Renal cortex interstitium (tissue), 15 donors: ENCODE measurements at places on chromosomes 7 and 10.

DNA sequence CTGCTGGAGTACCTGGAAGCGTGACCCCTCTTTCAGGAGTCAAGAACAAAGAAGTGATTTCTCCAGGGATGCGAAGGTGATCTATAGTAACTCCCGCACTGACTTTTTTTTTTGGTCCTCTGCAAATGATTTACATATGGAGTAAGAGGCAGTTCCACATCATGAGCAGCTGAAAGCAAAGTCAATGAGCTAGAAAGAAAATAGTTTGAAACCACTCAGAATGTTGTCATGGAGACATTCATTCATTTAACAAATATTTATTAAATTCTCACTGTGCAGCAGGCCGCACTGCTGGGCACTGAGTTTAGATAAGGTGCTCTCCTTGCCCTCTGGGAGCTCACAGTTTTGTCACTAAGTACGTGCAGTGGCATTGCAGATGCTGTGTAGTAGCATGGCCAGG, 206.7 kb downstream of the CAMK1D start:
- no peak for DNase-seq

DNA sequence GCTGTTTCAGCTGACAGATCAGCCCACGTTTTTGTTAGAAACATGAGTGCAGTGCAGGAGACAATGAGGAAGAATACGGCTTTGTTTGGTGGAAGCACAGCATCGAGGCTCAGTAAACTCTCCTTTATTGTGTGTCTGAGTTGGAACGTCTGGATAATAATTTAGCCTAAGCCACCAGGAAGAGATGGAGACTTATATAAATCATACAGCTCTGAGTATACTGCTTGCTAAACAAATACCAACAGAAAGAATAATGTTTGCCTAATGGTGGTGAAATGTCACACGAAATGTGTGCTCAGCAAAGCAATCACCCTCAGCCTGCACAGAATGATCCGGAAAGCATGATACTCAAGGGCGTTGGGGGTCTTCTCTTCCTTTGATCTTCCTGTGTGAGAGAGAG, 664.1 kb upstream of the ADARB2 start:
- no peak for DNase-seq

- DNase-seq, result no peak
Observed at GRCh38 chr10:91864744-91865143, 44.5 kb downstream of the FGFBP3 start.

DNA sequence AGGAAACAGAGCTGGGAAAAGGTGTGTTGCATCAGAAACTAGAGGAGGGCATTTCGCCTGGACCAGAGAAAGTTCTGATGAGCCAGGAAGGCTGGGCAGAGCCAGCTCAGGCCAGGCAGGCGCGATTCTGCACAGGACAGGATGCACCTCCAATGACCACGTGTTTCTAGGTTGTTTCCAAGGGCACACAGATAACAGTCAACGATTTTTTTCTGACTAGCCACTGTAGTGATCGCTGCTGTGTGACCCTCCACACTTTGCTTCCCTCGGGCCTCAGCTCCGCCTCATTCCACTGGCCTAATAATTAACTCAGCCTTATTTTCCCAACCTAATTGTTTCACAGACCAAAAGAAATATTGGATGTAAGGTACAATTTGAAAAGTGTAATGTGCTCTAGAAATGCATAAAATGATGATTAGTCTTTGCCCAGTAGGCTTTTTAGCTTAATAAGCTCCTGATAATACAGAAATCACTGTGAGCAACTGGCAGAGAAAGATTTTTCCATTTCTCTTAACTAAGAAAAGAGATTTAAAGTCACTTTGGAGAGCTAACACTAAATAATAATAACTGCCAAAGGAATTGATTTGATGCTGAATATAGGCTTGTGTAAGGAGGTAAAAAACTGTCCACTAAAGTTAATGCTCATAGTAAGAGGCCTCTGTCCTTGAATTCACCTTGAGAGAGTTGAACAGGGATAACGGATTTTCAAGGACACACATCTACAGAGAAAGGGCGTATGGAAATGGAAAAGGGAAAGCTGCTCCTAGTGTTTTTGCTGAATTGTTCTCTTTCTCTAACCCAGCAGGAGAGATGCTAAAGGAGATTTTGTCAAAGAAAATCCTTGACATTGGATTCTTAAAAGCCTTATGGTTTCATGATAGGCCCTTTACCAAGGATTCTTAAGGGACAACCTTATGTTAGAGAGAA, 291.0 kb upstream of the C7orf33 start:
- no peak for DNase-seq

DNA sequence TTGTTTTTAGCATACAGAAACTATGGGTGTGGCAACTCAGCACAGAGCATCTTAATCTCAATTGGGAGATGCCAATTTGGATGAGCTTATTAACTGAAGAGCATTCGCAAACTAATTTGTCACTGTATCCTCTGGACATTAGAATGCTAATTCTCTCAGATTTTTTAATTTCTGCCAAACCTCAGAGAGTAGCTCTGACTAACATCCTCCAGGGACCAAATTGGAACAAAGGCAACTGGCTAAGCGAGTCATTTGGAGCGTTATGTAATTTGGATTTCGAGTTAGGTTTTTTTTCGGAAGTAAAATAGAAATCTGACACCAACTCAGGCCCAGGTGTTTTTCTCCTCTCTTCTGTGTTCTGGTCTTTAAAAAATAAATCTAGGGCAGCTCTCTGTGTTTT, 201.9 kb downstream of the BMPER start:
- DNase-seq, result no peak

DNA sequence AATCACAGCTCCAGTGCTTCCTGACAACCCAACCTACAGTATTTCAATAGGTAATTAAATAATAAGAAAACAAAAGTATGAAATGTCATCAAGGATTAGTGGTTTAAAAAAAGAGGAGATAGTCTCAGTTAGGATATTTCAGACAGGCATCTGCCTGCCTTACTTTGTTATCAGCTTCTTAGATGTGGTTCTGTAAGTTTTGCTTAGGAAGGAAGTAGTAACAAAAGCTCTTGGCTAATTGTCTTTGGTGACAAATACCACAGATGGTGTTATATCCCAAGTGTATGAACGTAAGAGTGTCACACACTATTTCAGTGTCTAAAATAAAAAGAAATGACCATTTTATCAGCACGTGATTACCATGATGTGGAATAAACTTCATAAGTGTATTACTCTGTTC, 9.8 kb upstream of the ACTA2 start:
- no peak for DNase-seq

GRCh38 chr10:117540640-117541404, 1.7 kb upstream of the EMX2 start:
- DNase-seq, result no peak

GRCh38 chr10:48472501-48473069, 132.3 kb downstream of the ARHGAP22 start:
- no peak for DNase-seq

DNA sequence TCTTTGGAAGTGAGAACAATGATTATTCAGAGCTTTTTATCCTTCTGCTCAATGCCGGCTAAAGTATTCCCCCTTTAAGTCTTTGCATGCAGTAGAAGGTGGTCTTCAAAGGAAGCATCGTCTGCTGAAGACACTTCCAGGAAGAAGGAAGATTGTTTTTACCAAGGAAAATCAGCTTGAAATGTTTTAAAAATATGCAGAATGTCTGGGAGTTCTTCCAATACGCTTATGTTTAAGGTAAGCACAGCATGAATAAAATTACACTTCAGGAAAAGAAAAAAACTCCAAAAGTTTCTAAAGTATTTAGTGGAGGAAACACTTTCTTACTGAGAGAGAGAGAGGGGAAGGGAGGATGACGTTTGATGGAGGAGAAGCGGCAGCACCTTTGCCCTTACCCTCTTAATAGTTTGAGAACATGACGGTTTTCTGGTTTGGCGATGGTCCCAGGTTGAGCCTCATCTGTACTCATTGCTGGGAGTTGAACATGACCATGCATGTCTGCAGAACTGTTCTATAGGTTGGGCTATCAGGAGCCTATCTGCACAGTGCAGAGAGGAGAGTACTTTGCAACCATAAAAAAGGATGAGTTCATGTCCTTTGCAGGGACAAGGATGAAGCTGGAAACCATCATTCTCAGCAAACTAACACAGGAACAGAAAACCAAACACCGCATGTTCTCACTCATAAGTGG, 338.1 kb downstream of the ACTR3B start:
- no peak for DNase-seq

DNA sequence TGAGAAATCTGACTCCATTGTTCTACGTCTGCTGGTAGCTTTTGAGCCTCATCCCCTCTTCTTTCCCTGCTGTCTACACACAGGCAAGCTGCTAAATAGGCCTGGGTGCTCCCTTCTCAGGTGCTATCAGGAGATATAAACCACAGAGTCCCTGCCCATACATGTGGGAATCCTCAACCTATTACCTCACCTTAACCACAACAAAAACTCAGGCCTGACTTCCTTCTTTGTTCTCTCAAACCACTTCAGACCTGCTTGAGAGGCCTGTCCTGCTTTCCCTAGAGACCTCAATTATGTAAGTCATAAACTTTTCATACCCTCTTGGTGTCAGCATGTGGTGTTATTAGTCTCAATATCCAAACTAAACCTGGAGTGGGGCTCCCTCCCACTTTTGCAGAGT, 75.0 kb upstream of the MAGI2 start:
- DNase-seq, result no peak

- no peak for DNase-seq
Observed at GRCh38 chr7:81031243-81031642, 112.4 kb upstream of the SEMA3C start.

DNA sequence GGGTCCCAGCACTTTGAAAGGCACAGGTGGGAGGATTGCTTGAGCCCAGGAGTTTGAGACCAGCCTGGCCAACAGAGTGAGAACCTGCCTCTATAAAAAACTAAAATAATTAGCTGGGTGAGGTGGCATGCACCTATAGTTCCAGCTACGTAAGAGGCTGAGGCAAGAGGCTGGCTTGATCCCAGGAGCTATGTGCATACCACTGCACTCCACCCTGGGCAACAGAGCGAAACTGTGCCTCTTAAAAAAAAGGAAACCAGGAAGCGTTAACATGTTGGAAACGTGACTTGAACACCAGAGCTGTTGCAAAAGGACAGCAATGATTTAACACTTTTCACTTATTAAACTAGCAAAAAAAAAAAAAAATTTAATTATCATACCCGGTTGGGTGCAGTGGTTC, 12.6 kb downstream of the BAZ1B start:
- no peak for DNase-seq

- no peak for DNase-seq
Observed at GRCh38 chr10:29658984-29659965, 24.5 kb upstream of the SVIL start.

DNA sequence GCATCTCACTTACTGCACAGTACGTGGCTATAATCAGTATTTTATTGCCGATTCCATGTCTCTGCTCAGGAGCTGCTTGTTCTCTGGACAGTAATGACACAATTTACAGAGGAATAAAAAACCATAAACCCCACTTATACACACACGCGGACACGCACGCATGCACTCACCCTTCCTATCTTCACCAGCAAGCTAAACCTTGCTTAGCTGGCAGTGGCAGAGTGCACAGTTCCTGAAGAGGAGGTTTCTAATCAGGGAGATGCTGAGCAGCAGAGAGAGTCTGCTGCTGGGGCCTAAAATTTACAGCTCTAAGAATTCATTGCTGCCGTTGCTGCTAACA, 66.3 kb downstream of the SND1 start:
- DNase-seq, result no peak

DNA sequence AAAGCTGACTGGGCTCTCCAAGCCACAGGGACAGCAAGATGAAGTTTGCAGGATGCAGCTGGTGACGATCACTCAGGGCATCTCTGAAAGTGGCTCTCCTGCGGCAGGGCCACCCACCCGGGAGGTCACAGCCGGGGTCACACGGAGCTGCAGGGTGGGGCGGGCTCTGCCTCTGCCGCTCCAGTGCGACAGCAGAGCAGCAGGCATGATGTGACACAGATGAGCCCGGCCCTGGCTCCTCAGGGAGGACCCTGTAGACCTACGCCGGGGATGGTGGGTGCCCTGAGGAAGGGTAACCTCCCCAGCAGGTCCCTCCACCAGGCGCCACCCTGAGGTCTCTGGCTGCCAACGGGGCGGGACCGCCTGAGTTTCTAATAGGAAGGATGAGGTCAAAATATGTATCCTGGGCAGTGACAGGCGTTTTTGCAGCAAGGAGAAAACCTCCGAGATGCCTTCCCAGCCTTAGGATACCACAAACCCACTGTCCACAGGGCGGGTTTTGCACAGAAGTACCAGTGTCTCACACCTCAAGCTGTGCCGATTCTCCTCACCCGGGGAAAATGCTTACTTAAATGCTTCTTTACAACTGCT, 114.8 kb upstream of the DIP2C start:
- no peak for DNase-seq

GRCh38 chr10:60733826-60734225, 44.5 kb upstream of the CDK1 start:
- DNase-seq, result no peak

- no peak for DNase-seq
Observed at GRCh38 chr7:8126601-8127167, 135.3 kb downstream of the ICA1 start.

GRCh38 chr7:37986908-37987330, 66.5 kb downstream of the EPDR1 start:
- no peak for DNase-seq

GRCh38 chr7:14766747-14767146, 135.8 kb downstream of the DGKB start:
- DNase-seq, result no peak

GRCh38 chr7:8172372-8173354, 89.3 kb downstream of the ICA1 start:
- DNase-seq, result no peak
